Ureter (tissue), 1 donor: ENCODE measurements at places on chromosomes 11 and 22.

GRCh38 chr11:65506290-65506771, 7.5 kb downstream of the MALAT1 start:
- no peak for DNase-seq

- DNase-seq = no peak
These were observed 3.3 kb downstream of the TANGO2 start for GRCh38 chr22:20024225-20024624.

GRCh38 chr11:31492320-31492913, 17.0 kb downstream of the IMMP1L start:
- no peak for DNase-seq

DNA sequence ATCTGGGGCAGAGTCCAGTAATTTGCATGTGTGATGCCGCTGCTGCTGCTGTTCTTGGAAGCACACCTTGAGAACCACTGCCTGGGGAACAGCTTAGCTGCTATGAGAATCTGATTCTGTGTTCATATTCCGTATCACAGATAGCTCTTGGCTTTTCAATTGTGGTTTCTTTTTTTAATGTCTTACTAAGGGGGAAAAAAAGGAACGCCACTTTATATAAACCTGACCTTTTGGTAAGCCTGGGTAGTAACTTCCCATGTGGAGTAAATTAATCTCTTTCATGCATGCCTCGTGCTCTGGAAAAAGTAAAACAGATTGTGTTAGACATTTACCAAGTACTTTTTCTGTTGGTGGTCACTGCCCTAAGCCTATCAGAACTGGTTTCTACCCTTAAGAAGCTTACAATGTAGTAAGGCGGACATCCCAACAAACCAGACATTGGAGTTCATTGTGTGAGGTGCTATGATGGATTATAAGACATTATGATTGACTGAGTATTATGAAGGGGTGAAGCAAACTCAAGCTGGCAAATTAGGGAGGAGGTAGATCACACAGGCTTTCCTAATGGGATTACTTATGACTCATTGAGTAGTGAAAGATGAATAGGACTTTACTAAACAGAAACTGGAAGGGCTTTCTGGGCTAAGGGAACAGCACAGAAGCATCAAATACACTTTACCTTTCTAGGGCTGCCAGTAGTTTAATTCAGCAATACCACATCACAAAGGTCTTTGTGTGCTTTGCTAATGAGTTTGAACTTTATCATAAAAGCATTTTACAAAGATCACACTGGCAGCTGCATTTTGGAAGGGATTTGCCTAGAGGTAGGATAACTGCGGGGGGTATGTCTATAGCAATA, 64.7 kb downstream of the MAML2 start:
- no peak for DNase-seq

DNA sequence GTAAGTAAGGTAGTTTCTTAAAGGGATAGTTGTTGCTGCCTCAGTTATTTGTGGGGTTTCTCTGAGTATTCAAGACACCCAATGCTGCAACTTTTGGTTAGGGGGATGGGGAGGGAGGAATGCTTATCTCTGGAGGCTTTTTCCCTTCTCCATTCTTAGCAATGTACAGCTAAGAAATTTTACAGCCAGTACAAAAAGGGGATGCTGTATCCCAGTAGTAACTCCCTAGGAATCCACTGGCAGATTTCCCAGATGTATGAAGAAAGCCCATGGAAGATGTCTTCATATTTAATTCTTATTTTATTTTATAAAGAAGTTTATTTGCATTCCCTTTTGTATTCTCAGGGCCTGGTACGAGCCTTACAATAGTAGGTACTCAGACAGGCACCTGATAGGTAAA, 154.8 kb downstream of the ENTHD1 start:
- no peak for DNase-seq
